Lung (tissue), 17 donors: ENCODE measurements at places on chromosomes 2 and 18. TPM values are rescaled to one million over a fixed set of nuclear protein-coding genes. Genes with fewer than 3 reads are reported as not detected.

DNA sequence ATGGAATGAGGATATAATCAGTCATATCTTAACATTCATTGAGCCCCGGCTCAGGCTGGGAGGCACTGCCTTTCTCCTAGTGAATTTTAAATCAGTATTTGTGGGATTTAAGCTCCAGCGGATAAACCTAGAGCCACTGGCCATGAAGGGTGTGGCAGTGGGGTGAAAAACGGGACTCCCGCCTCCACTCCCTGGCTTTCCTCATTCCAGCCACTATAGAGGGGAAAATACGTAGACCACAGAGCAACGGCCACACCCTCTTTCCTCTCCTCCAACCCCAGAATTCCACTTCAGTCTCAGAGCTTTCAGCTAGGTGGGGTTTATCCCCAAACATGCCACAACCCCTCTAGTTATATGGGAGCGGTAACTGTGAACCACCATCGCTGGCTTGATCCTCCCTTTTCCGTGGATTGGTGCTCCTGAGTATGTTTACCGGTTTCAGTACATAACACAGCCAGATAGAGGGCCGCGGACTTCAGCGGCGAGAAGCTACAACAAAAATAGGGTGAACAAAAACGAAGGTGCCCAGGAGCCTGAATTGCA, 70.6 kb upstream of the ITGB6 start:
- peak; percentile 71 for DNase-seq
- H3K27me3 ChIP-seq: no peaks in the 10 kb centered on the region
- H3K36me3 ChIP-seq: peaks cover 1% of the 10 kb centered on the region

DNA sequence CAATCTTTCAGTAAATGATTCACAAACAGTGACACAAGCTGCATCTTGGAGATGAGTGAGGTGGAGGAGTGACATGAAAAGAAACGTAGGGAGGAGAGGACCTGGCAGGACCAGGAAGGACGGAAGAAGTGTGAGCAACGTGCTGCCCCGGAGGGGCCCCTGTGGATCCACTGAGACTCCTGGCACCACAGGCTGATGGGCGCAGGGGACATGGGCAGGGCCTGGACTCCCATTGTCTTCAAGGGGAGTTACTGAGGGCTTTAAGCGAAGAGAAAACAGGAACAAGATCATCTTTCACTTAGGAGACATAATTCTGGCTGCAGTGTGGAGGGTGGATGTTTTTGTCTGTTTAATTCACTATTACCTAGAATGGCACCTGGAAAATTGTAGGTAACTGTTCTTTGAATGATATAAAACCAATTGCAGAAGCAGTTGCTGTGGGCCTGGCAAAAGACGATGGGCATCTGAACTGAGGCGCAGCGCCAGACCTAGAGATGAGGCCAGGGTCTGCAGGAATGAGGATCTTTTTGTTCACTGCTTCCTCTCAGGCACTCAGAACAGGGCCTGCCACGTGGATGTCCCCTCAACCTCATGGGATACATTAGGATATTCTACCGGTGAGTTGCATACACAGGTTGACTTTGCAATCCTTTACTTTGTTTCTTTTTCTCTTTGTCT, 156.4 kb downstream of the TMEM18 start:
- peaks cover 10% of the 10 kb centered on the region for H3K4me1 ChIP-seq
- no peaks in the 10 kb centered on the region for H3K27me3 ChIP-seq
- H3K27ac ChIP-seq: no peak overlapping the region
- DNase-seq: no peak

GRCh38 chr2:181305301-181306123, 151.7 kb upstream of the ITGA4 start:
- H3K36me3 ChIP-seq: no peaks in the 10 kb centered on the region
- H3K27ac ChIP-seq: no peak overlapping the region
- DNase-seq: no peak
- H3K4me1 ChIP-seq: peaks cover 2% of the 10 kb centered on the region

- no peaks in the 10 kb centered on the region for H3K27me3 ChIP-seq
- no peak overlapping the region for H3K4me3 ChIP-seq
- peak; percentile 96 for DNase-seq
Measured at GRCh38 chr18:58858591-58859468, 5.8 kb upstream of the ZNF532 start.

DNA sequence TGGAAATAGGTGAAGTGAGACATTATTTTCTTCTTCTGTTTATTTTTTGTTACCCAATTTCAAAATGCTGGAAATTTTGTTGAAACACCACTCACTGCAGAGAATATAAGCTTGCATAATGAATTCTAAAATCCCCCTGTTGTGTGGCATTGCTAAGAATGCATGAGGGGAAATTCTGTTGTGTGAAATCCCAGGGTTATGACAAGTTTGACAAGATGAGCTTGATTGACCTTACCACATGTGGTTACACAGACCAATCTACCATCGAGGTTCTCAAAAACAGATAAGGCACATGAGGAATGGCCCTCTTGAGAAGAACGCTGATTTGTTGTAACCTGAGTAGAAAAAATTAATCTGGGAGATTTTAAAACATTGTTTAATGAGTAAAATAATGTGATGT, 261.6 kb upstream of the MMADHC start:
- no peak for DNase-seq
- no peak overlapping the region for H3K4me3 ChIP-seq
- H3K27me3 ChIP-seq: no peaks in the 10 kb centered on the region
- no peak overlapping the region for H3K27ac ChIP-seq
- H3K36me3 ChIP-seq: no peaks in the 10 kb centered on the region

DNA sequence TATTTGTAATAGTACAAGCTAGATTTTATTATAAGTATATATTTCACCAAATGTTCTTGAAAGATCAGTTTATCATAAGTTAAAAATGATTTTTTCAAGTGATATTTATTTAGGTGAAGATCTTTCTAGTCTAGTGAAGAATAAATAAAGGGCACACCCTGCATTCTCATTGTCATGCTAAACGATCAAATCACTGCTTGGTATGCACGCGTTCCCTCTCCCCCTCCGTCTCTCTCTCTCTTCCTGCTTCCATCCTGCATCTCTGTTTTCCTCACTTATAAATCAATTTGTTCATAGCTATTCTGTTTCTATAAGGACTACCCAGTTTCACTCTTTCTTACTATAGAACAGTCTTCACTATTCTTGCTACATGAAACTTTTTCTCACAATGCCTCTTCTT, 1067.4 kb downstream of the LRP1B start:
- DNase-seq: no peak
- no peaks in the 10 kb centered on the region for H3K27me3 ChIP-seq
- no peak overlapping the region for H3K27ac ChIP-seq
- no peak overlapping the region for H3K4me3 ChIP-seq
- H3K4me1 ChIP-seq: no peaks in the 10 kb centered on the region

GRCh38 chr18:66167829-66168684, 417.2 kb downstream of the CDH7 start:
- DNase-seq: no peak
- H3K4me1 ChIP-seq: no peaks in the 10 kb centered on the region
- no peaks in the 10 kb centered on the region for H3K36me3 ChIP-seq
- no peak overlapping the region for H3K27ac ChIP-seq

DNA sequence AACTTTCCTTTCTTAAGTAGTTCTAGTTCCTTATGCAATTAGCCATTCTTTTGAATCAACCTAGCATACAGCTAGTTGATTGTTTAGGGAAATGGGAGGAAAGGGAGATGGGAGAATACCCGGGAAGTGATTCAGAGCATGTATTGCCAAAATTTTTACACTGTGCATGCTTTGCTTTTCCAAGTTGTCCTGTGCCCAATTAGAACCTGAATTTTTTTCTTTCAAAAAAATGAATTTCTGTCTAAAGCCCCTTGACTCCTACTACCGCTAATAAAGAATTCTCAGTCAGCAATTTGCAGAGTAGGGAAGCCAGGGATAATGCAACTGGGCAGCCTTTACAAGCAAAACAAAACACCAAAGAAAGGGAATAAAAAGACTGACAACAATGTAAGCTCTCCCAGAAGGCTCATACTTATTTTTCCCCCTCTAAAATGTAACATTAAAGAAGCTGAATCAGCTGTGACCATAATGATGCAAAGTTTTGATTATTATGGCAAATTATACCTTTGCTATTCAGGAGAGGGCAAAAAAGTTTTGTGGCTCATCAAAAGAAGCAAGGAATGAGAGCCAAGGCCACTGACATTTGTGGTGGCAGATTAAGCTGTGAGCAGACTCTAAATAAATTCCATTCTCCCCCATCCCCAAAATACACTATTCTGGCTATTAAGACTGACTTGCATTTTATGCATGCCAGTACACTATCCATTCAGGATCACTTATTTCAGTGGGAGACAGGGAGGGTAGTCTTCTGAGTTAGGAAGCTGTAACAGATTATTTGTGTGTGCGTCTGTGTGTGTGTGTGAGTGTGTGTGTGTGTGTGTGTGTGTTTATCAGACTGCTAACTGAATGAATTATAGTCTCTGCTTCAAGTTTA, 174.3 kb downstream of the ERBB4 start:
- no peaks in the 10 kb centered on the region for H3K27me3 ChIP-seq
- no peaks in the 10 kb centered on the region for H3K4me1 ChIP-seq
- H3K4me3 ChIP-seq: no peak overlapping the region
- no peak overlapping the region for H3K27ac ChIP-seq
- no peaks in the 10 kb centered on the region for H3K36me3 ChIP-seq

- peaks cover 4% of the 10 kb centered on the region for H3K4me1 ChIP-seq
Measured at GRCh38 chr18:44816050-44816449, 135.4 kb downstream of the SETBP1 start.

DNA sequence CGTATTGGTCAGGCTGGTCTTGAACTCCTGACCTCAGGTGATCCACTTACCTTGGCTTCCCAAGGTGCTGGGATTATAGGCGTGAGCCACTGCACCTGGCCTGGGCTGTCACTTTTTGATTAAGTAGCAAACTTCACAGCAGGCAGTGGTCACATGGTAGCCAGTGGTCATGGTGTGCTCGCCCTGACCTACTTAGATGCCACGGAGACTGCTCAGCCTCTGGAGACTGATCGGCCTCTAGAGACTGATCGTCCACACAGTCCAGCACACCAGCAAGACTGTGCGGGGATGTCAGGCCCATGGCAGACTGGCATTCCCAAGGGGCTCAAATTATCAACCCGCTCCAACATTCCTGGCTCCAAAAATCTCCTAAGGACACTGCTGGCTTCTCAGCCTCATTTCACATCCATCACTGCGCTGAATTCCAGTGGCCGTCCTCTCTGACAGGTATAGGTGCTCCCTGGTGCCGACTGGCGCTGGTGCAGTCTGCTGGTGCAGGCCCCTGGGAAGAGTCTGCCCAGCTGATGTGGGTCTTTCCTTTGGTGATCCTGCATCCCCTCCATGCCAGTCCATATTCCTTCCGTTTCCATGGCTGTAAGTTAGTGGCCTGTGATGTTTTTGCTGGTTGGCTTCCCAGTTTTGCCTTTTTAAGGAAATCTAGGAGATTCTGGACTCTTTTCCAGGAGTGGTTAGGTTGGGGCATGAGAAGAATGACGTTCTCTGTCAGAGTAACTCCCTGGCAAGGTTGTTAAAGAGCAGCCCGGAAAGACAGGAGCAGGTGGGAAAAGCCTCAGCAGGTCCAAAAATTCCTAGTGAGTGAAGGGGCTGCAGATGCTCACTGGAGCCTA, 374.5 kb upstream of the HS6ST1 start:
- no peak overlapping the region for H3K27ac ChIP-seq
- H3K36me3 ChIP-seq: no peaks in the 10 kb centered on the region
- peaks cover 2% of the 10 kb centered on the region for H3K4me1 ChIP-seq
- no peak overlapping the region for H3K4me3 ChIP-seq
- no peaks in the 10 kb centered on the region for H3K27me3 ChIP-seq

The TXNDC2 gene
- not detected for total RNA-seq

The CNDP1 gene
- not detected for total RNA-seq
